ENCODE measurements at places on chromosomes 2 and 18.

DNA sequence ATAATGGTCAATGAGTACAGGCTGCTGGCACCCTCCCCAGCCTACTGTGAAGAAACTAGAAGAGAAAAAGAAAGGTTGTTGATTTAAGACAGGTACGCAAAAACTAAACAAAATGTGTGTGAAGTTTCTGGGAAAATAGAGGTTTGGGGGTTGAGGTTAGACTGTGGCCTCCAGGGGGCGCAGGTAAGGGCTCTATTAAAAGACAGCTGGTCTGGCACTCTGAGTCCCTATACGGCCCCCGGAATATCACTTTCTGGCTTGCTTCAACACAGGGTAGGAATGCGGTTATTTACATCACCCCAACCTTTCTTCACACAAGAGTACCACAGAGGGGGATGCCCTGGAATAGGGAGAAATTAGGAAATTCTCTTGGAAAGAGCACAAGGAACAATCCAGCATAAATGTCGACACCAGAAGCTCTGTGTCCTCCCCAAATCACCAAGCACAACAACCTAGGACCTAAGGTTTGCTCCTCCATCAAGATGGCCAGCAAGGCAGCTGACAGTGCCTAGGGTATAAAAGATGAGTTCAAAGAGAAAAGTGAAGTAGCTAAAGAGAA, 480.8 kb upstream of the KLHL29 start:
- peak; percentile 1 for DNase-seq

GRCh38 chr18:21313576-21313975, 71.5 kb downstream of the GREB1L start:
- no peak for DNase-seq

DNA sequence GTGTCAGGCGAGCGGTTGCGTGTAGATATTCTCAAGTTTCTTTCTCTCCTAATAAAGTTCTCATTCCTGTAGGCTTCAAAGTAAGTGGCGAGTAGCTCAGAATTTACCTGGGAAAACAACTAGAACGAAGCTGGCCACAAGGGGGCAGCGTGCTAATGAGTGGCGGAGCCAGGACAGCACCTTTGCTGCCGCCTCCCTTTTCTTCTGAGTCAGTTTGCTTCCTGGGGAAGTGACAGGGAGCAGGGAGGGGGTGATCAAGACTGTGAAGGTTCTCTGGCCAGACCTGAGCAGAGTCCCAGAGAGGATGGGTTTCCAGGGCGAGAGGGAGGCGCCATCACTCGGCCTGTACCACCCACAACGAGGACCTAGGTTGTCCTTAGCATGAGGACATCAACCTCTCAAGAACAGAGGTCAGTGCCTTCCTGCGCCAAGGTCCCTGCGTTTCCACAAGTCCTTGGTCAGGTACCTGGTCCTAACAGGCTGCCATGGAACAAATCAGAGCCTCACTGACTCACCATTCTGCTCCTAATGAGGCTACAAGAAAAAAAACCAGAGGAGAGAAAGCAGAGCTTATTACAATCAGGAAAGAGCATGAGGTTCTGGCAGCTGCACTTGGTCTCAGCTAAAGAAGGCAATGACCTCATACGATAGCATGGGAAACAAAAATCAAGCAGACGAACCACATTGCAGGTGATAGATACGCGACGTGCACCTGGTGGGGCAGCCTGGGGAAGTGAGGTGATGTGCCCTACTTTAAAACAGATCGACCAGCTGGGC, 98.7 kb downstream of the PLB1 start:
- DNase-seq, result peak; percentile 91

GRCh38 chr2:165864296-165864695, 70.2 kb upstream of the GALNT3 start:
- DNase-seq, result no peak

DNA sequence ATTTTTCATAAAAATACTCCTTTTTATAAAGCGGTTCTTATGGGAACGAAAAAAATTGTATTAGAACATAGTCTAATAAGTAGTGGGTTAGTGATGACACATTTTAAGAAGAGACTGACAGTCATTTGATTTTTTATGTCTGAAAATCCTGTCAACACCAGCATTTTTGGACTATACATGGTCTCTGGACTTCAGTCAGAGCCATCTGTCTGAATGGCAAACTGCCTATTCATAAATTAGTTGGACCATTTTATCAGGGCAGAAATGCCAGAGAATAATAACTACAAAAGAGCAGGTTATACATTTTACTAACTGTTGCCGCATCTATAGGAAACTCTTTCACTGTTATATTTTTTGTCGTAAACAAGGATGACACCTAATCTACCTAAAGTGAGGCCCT, 437.6 kb downstream of the ZNF804A start:
- DNase-seq, result no peak

GRCh38 chr2:153891051-153891450, 19.3 kb downstream of the GALNT13 start:
- no peak for DNase-seq

GRCh38 chr2:3839476-3839875, 136.1 kb downstream of the DCDC2C start:
- DNase-seq, result no peak

DNA sequence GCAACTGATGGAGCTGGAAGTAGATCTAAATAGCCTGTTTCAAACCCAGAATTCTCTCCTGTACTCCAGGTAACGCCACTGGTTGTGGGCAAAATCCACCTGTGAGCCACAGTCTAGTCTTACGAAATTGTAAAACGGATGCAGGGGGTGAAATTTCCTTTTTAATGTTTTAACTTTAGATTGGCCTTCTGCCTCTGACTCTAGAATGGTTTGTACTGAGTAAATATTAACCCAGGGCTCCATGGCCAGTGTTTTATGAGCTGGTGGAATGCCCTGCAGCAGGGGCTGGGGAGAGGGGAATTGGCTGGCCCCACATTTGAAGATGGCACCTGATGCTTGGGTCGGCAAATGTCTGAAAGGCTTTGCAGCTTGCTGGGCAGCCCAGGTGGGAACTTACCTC, 156.6 kb downstream of the MYCN start:
- DNase-seq, result no peak

- DNase-seq, result no peak
Measured at GRCh38 chr2:5897249-5897648, 205.1 kb downstream of the SOX11 start.

GRCh38 chr2:32702303-32703064, 74.6 kb downstream of the TTC27 start:
- DNase-seq, result no peak

- no peak for DNase-seq
Measured at GRCh38 chr2:26649322-26649721, 8.2 kb upstream of the CIB4 start.

GRCh38 chr2:57444752-57445430, 601.7 kb upstream of the VRK2 start:
- no peak for DNase-seq

- no peak for DNase-seq
Measured at GRCh38 chr2:46274586-46274985, 22.6 kb upstream of the EPAS1 start.

- DNase-seq, result no peak
Measured at GRCh38 chr2:40725950-40726349, 274.1 kb upstream of the SLC8A1 start.

DNA sequence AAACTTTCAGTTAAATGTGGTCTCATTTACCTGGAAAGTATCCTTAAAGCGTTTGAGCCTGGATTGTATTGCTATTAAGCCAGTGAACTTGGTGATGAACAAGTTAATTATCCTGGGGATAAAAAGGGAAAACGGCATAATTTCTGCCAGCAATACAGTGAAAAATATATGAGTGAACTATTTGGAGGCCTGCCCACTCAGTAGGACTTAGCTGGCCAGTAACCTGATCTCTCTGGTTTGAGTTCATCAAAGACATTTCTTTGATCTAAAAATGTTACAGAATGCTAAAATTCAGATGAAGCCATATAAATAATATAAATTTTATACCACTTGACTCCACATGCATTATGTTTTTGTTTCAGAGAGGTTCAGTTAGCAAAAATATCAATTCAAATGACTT, 241.1 kb upstream of the VWC2L start:
- no peak for DNase-seq

- no peak for DNase-seq
Measured at GRCh38 chr2:176473177-176473576, 203.9 kb downstream of the MTX2 start.

DNA sequence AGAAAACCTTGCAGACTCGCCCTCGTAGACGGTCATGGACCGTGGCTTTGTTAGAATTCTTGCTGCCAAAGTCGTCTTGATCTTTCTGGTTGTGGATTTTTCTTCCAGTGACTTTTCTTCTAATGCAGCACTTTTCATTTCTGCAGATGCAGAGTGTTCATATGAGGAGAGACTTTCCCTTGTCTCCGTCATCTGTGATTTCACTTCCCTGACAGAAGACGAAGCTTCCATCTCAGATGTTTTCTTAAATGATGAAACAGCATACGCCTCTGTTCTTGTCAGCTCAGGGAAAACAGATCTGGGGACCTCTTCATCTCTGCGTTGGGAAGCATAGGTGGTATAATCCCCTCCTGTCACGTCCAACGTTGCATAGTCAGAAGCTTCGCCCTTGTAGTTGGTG, 50.9 kb downstream of the PLEKHA3 start:
- no peak for DNase-seq

DNA sequence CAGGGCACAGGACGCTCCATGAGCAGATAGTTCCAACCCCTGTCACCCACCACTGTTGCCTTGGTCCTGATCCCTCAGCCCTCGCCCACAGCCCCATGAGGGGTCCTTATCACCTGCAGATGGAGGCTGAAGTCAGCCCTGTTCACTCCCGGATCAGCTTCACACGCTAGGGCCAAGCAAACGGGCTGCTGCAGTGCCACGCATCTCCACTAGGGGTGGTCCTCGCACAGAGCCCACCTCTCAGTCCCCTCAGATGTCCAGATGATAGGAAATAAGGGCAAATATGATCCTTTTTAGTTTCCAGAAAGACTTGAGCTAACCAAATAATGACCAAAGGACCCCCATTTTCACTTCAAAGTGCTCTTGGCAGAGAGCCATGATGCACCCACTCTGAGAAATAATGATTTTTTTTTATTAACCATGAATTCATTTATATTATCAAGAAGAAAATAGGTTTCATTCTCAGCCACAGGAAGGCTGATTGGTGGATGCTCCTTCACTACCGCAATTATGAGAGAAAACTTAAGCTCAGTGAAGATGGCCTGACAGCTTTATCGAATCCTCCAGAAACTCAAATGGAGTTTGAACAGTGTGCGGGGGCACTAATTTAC, 71.9 kb upstream of the KLHL29 start:
- DNase-seq, result no peak

DNA sequence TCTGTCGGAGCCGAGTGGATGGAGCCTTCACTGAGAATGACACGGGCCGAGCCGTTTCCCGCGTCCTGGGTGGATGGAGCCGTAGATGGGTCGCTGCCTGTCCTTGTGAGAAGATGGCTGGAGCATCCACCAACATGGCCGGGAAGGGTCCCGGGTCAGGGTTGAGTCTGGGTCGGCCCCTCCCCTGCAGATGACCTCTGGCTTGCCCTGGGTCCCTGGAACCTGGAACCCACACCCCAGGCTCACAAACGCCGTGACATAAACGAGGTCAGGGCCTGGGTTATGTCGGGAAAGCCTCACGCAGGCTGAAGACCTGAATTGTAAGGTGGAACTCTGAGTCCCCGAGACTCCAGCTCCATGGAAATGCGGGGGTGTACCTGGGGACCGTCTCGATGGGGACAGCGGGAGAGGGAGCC, 94.9 kb downstream of the NFATC1 start:
- no peak for DNase-seq

DNA sequence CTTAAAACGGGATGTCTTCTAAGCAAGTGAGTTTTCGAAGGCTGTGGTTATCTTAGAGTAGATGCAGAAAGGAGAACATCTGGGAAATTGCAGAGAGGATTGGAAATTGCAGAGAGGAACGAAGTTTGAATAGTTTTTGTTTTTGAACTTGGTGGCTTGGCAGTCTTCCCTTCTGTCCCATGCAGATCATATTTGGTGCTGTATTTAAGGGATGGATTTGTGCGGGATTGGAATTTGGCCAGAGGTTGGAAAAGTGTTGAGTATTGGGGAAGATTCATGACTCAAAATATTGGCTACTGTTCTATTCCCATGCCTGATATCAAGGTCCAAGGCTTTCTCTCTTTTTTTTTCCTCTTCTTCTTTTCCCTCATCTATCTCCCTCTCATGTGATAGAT, 18.2 kb downstream of the PTPRM start:
- DNase-seq, result no peak

GRCh38 chr2:202883987-202884675, 12.6 kb upstream of the ICA1L start:
- DNase-seq, result no peak

GRCh38 chr2:27723372-27724144, 48.0 kb upstream of the MRPL33 start:
- DNase-seq, result no peak

DNA sequence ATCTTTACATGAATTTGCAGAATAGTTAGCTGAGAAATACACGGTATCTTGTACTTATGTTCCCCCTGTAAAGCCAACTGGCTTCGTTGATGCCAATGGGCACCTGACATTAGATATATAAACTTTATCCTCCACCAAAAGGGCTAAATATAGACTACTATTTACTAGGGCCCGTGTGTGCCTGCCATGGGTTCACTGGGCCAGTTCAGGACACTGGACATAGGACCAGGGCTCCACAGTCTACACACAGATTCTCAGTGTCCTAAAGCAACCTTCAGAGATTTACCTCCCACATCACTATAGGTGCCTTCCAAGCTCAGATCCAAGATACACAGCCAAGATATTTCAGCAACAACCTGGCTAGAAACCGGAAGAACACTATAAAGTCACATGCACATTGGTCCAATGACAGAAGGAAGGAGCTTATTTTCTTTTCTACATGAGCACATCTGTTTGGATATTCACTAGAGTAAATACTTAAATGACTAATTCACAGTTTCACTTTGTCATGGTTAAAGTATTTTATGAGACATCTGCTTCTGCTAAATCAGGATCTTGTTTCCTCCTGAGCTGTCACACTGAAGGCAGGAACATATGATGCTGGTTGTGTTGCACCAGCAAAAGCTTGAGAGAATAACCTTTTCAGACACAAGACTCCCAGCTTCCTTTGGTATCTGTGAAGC, 95.1 kb downstream of the MYO5B start:
- DNase-seq, result no peak

- peak; percentile 30 for DNase-seq
Measured at GRCh38 chr18:62425465-62426190, 97.2 kb upstream of the ZCCHC2 start.

GRCh38 chr18:63071701-63072141, 247.8 kb downstream of the BCL2 start:
- no peak for DNase-seq

GRCh38 chr2:174628528-174629169, 31.0 kb upstream of the WIPF1 start:
- DNase-seq, result no peak

DNA sequence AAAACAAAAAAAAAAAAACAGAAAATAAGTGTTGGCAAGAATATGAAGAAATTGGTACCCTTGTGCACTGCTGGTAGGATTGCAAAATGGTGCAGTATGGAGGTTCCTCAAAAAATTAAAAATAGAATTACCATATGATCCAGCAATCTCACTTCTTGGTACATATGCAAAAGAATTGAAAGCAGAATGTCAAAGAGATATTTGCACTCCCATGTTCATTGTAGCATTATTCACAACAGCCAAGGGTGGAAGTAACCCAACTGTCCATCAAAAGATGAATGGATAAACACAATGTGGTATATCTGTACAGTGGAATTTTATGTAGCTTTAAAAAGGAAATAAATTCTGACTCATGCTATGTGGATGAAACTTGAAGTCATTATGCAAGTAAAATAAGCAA, 72.8 kb upstream of the POU3F3 start:
- DNase-seq, result no peak
